Left hindlimb (tissue), 1 donor: ENCODE measurements at places on chromosomes 5 and 9.

DNA sequence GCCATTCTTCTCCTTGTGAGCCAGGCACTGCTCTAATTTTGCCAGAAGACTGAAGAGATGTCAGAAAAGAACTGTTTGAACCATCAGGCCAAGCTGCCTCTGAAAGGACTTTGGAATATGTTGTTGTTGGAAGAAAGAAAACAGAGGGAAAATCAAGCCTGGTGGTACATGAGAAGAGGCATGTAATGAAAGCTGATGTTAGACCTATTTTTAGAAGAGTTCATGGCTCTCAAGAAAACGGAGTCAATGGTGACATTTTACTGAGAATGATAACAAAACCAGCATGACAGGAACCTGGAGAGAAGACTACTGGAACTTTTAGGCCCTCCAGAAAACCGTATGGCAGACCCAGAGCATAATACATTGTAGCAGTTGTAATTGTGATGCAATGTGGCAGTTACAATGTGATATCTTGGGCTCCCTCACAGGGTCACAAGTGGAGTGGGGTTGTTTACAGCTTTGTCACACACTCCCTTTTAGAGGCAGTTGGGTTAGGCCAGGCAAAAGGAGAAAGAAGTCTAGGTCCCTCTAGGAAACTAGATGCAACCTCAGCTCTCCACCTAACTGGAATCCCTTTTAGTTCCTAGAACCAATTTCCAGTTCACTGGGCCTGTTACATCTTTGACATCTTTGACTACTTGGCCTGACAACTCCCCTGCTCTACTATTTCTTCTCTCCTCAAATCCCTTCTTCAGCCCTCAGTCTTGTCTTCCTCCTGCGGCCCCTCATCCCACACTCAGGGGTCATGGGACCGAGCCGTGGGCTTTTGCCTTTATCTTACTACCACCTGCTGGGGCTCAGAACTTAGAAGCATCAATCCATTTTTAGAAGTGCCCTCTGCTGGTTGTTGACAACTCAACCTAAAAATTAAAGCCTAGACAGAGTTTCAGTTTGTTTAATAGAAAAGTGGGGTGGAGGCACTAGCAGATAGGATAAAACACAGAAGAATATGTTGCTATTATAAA is 61.2 kb upstream of the JAK2 start:
- no peak for DNase-seq

GRCh38 chr9:137575364-137575715 is 3.4 kb downstream of the DPH7 start:
- DNase-seq, result no peak

DNA sequence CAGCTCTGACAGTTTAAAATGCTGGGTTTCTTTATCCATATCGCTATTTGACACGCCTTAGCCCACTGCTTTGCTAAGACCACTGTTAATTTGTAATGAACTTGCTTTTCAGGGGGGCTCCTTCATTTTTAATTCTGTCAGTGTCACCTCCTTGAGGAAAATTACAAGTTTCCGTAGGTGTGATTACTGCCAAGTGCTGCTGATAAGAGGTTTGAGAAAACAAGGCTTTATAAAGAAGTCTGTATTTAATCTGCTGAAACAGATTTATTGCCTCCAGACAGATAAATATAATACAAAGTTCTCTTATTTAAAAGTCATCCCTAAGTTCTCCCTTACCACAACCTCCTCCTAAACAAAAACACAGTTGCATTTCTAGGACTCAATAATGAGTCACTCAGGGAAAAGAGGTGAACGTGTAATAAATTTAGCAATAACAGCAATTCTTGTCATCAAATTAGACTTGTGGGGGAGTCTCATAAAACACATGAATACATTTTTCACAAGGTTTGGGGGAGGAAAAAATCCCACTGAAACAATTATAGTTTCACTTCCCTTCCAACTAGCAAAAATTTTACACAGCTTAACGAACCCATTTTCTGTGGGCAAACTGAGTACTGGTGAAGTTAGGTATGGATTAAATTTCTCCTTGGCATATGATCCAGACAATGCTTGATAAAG is 72.8 kb downstream of the MAPKAP1 start:
- DNase-seq, result no peak

DNA sequence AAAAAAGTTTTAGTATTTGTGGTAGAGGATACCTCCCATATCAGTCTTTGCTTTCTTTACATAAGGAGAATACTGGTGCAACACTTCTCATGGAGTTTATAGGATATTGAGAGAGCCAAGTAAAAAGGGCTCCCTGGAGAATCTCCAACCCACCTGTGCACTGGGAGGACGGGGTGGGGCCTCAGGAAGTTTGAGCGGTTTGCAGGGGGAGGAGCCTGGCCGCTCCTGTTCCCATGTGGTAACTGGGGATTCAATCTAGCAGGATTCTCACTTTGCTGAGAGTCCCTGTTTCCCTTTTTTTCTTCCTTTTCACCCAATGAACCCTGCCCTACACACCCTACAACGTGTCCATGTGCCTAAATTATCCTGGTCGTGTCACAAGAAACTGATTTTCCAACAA is 82.8 kb downstream of the APTX start:
- DNase-seq, result no peak

DNA sequence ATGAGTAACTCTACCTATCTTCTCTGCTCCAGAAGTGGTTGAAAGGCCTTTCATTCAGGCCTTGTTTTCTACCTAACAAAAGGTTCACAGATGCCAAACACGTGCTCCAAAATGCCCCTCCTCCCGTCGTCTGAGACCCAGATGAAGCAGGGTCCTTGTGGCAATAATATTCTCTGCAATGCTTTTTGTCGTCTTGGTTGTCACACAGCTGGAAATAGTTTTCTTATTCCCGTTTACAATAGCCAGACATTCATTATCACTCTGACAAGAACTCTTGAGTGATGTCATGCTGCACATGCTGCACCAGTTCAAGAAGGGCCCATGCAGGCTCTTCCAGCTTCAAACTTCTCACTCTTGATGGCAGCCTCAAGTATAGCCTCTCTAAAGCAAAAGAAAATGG is 7.8 kb downstream of the LPAR1 start:
- no peak for DNase-seq

DNA sequence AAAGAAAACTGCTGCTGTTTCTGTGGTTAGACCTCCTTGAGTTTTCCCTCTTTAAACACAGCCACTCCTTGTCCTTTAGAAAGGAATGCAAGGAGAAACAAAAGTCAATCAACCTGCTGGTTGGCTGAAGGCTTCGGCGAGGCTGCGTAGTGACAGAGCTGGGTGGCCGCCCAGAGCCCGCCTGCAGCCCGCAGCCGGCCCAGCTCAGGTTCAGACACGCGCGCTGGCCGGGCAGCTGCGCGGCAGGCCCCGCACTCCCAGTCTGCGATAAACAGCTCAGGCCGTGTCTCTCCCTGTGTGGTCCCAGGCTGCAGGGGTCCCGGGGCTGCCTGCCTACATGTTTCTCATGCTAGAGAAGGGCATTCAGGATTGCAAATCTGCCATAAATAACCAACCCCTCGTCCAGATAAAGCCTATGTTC is 115.4 kb downstream of the HSD17B3 start:
- peak; percentile 56 for DNase-seq

DNA sequence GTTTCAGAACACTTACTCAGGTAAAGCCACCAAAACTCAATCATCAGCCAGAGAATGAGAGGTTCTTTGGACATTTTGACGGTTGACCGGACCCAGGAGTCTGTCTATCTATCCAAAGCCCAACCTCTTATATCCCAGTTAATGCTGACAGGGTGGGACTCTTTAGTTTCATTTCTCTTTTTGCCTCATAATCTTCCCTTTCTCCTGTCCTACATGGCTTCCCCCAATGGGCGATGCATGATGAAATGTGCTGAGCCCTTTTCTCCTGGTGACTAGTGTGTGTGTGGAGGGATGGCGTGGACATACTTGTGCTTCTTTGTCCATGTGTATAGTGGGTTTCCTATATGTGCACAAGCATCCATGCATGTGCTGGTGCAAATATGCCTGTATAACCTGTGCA is at the start of gene TIMD4:
TSS of gene TIMD4 (minus strand) at position 102 of the 400 bp plus-strand sequence. CDS start at position 74, 28 bp downstream.
- no peak for DNase-seq

- no peak for DNase-seq
These were observed 15.4 kb upstream of the SNX2 start for GRCh38 chr5:122759241-122760070.

DNA sequence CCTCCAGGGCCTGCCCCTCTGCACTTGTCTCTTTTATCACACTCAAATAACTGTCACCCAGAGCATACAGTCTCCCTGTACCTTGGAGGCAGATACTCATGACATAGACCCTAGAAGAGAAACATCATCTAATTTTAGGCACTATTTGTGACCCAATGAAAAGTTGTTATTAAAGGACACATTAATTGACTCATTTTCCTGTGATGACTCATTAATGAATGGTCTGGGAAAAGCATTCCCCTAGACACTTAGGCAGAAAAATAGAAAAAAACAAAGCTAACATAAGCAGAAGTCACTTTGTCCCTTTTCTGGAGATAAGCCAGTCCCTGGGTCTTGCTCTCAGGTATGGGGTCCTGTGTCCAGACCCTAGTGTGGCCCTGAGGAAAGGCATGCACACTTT is 15.0 kb downstream of the TRPC7 start:
- no peak for DNase-seq

DNA sequence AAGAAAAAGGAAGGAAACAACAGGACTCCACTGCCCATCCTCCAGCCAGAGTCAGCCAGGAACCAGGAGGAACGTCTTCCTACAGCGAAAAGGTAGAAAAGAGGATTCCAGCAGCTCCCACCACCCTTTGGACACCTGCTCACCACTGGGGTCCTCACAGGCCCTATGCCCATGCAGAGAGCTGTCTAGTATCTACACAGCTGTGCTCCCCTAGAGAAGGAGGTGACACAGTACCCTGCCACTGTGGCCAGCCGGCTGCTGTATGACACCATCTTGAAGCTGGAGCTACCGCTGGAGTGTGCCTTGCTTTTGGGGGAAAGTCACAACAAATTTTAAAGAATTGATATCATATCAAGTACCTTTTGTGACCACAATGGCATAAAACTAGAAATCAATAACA is 92.6 kb downstream of the GTF3C4 start:
- no peak for DNase-seq

DNA sequence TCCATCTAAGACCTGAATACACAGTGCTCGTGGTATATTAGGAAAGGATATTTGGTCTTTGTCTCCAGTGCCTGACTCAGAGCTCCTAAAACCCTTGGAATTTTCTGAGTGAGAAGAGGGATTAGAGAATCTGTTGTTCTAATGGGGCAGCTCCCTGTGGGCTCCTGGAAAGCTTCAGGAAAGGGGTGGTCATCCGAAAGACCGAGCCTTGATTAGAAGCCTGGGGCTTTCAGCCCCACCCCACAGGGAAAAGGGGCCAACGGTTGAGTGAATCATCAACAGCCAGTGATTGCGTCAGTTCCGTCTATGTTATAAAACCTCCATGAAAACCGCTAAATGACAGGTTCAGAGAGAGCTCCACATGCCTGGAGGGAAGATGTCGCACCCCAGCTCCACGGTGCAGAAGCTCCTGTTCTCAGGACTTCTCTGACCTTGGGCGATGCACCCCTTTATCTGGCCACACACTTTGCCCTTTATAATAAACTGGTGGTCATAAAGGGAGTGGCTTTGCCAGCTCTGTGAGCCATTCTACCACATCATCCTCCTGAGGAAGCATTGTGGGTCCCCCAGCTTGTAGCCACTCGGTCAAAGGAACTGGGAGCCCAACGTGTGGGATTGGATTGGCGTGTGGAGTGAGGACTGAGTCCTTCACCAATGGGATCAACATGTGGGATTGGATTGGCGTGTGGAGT is 71.0 kb upstream of the ICE1 start:
- no peak for DNase-seq

GRCh38 chr5:83924171-83924570 is 203.5 kb upstream of the HAPLN1 start:
- no peak for DNase-seq

DNA sequence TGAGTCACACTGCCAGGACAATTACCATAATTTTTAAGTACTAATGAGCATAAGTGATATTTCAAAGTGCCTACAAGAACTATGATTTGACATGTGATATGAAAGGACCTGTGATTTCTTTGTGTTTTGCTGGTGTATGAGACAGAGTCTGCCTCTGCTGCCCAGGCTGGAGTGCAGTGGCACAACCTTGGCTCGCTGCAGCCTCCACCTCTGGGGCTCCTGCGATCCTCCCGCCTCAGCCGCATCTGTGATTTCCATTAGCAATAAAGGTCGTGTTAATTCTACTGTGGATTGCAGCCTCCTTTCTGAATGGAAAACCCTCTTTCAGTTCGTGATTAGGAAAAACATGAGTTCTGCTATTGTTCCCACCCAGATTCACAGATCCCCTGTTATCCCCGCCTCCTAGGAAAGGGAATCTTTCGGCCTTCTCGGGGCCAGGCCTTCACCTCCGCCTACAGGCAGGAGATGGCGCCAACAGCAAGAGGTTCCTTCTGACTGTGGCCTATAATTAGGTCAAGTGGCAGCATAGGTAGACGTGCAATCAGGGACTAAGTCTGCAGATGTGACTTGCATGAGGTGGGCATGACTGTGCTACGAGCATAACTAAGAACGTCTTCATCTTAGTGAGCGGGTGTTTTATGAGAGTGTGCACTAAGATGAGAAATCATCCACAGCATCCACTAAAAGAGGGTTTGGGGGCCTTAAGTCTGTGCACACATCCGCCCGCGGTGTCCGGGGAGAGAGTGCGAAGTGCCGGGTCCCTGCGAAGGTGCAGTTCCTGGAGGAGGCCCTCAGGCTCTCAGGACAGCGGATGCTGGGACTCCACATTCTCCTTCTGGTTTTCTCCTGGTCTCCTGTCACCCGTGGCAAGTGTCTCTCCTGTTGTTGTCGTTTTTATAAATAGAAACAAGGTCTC is 23.1 kb downstream of the TRIM7 start:
- peak; percentile 66 for DNase-seq

- no peak for DNase-seq
These were observed 41.9 kb downstream of the MTRR start for GRCh38 chr5:7910738-7911428.

- no peak for DNase-seq
These were observed 239.7 kb upstream of the DAP start for GRCh38 chr5:11000515-11001353.
